ENCODE measurements at places on chromosomes 3 and 15.
A peak's percentile ranks its signal among the peaks of the same experiment; 100 is the strongest.

- no peak for DNase-seq
Measured at GRCh38 chr3:115676336-115676735, 53.0 kb downstream of the GAP43 start.

DNA sequence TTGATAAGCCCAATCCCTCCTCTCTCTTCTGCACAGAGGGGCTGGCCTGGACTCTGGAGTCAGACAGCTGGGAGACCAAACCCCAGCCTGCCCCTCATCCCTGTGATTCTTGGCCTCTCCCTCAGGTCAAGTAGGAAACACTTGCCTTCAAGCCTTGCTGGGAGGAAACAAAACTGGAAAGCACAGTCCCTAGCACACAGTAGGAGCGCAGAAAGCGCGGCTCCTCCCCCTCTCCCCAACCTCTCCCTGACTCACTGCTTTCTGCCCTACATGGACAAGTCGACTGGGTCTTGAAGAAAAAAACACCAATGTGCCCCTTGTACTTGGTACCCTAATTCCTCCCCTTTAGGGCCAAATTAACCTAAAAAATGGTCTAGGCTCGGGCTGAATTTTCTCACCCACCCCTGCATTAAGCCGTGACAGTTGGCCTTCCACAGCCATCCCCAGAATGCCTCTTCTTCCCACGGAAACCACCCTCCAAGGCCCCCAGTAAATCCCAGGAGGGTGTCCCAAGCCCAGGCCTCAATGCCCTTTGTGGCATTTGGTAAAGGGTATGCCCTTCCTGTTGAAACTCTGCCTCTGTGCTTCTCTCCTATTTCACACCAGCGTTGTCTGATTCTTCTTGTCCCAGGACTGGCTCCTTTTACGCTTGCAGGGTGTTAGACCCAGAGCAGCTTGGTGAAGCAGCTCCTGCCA is 11.3 kb upstream of the RAF1 start:
- no peak for DNase-seq

- DNase-seq = no peak
Measured at GRCh38 chr3:57840473-57840872, 84.4 kb downstream of the SLMAP start.

- no peak for DNase-seq
Measured at GRCh38 chr3:116340680-116341216, 104.5 kb downstream of the LSAMP start.

GRCh38 chr3:190492966-190493365 is 20.9 kb upstream of the IL1RAP start:
- no peak for DNase-seq

DNA sequence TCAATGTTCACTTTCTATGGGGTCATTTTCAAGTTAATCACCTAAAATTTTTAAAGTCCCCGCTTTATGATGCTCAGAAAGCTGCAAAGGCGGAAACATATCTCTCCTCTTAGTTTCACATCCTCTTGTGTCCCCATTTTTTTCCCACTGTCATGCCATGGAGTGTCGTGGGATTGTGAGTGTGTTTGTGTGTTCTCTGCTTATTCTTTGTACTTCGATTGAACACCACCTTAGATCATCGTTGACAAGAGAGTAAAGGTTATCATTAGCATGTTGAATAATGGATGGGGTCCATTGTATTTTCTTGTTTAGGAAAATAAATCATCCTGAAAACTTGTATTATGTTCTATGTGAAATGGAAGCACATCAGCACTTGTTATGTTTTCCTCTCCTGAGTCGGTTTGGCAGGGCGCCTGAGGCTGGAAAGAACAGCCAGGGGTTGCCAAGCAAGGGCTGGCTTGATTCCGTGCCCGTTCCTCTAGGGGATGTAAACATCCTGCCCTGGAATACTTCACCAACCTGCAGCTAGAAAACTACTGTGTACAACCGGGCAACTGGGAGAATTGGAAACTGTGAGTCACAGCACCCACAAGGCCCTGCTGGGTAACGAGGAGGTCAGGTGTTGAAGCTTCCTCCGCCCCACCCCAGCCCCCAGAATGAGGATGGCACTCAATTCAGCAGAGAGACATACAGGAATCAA is 67.2 kb downstream of the EIF4E3 start:
- peak; percentile 26 for DNase-seq

GRCh38 chr15:33067456-33067855 is 127.1 kb downstream of the FMN1 start:
- no peak for DNase-seq

GRCh38 chr15:57323806-57324589 is 52.3 kb upstream of the CGNL1 start:
- no peak for DNase-seq

- DNase-seq = no peak
Measured at GRCh38 chr3:30233913-30234646, 372.3 kb upstream of the TGFBR2 start.

DNA sequence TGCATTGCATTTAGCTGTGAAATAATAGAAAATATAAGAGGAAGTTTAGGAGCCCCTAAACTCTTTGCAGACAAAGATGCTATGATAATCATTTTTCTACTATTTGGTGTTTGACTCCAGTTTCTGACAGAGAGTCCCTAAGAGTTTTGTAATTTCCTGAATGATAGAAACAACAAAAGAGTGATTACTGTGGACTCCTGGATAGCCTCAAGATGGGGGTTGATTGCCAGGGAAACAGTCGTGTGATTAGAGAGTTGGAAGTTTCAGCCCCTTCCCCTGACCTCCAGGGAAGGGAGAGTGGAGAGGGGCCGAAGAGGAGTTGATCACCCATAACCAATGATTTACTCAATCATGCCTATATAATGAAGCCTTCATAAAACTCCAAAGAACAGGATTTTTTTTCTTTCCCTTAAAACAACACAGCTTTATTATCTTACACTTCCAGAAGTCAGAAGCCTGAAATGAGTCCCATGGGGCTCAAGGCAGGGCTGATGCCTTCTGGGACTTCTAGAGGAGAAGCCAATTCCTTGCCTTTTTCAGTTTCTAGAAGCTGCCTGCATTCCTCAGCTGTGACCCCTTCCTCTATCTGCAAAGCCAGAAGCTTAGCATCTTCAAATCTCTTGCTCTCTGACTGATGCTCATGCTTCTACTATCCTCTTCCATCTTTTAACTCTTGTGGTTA is 292.3 kb upstream of the ZPLD1 start:
- no peak for DNase-seq

DNA sequence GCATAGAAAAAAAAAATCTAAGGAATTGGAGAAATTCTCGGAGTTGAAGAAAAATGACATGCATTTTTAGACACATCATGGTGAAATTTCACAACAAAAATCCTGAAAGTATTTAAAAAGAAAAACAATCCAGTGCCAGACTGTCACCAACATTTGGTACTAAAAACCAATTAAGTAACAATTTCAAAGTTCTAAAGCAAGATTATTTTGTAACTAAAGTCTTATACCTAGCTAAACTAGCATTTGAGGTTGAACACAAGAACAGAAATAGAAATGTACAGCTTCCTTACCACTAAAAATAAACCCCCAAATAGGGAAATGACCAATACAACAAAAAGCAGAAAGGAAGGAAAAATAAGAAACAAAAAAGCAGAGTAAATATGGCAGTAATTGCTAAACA is 11.9 kb downstream of the TOMM70 start:
- no peak for DNase-seq

- no peak for DNase-seq
Measured at GRCh38 chr3:37997791-37998370, 7.3 kb downstream of the VILL start.

DNA sequence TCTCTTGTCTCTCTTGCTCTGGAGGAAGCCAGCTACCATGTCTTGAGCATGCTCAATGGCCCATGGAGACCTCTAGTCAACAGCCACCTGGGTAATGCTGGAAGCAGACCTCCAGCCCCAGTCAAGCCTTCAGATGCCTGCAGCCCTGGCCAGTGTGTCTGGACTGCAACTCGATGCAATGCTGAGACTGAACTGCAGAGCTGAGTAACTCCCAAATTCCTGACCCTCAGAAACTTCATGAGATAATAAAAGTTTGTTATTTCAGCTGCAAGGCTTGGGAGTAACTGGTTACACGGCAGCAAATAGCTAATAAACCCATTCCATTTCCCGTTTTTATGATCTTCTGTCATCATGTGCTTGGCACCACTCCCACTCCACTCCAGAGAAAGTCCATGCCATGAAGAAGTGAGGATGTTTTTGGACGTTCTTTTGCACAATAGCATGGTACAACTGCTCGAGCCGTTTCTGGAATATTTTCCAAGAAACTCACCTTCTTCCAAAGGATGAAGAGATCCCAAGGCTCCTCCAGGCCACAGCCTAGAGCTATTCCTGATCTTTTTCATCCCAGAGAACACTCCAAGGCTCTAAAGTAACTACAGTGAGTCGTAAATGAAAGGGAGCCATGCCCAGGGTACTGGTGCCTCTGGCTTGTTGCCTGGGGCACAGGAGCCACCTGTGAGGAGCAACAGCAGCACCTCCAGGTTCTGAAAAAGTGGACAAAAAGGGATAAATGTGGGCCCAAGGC is 72.0 kb upstream of the KLF13 start:
- DNase-seq = no peak

Measured in GOT3 (cell line).